HL-60 (cell line): ENCODE measurements at places on chromosomes 16 and 17.

GRCh38 chr17:6599364-6599763 lies 41.1 kb downstream of the KIAA0753 start:
- DNase-seq, result peak; percentile 10

- no peak for DNase-seq
Observed at GRCh38 chr17:72879877-72880276, 212.6 kb downstream of the SLC39A11 start.

- DNase-seq, result no peak
Observed at GRCh38 chr17:42459801-42460281, 1.2 kb downstream of the ATP6V0A1 start.

DNA sequence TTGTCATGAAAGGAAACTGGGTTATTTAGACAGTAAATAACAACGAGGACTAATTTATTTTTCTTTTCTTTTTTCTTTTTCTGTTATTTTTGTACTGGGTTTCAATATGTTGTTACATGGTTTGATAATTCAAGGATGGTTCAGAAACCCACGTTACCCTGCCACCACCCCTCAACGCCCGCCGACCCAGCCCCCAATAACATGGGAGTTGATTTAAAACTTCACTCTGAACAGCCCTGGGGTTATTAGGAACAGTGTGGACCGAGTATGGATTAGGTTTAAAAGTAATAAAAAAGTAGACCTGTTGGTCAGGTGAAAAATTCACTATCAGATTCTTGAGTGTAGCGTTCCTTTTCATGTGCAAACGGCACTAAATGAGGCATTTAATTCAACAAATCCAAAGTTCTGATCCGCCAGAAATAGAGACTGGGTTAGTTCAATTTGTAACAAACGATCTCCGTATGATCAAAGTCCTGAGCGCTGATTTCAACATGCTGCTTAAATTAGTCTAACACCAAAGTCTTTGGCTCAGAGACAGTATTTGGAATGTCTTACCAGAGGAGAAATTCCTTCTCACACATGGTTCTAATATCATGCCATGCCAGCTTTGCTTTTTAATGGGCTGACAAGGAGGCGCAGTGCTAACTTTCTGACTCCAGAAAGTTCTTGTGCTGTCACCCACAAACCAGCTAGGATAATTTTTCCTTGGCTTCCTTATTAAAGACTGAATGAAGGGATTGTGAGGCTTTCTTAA lies 173.1 kb upstream of the IRX3 start:
- no peak for DNase-seq

DNA sequence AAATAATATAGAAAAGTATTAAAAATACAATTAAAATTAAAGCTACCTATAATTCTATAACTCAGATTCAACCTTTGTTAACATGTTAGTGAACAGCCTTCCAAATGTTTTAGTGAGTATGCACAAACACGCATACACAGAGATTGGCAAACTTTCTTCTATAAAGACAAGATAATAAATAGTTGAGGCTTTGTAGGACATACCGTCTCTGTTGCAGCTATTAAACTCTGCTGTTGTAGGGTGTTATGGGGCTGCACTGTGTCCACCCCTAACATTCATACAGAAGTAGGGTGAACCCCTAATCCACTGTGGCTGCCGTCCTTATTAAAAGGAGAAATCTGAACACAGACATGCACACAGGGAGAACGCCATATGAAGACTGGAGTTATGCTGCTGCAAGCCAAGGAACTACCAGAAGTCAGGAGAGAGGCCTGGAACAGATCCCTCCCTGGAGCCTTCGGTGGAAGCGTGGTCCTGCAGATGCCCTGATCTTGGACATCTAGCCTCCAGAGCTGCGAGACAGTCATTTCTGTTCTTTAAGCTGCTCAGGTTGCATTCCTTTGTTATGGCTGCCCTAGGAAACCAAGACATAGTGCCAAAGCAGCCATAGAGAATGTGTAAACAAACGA lies 383.2 kb downstream of the GRIN2A start:
- DNase-seq, result no peak

GRCh38 chr16:85398050-85398451 lies 215.1 kb upstream of the GSE1 start:
- DNase-seq, result no peak

GRCh38 chr17:10337136-10337535 lies 35.7 kb downstream of the MYH13 start:
- no peak for DNase-seq

DNA sequence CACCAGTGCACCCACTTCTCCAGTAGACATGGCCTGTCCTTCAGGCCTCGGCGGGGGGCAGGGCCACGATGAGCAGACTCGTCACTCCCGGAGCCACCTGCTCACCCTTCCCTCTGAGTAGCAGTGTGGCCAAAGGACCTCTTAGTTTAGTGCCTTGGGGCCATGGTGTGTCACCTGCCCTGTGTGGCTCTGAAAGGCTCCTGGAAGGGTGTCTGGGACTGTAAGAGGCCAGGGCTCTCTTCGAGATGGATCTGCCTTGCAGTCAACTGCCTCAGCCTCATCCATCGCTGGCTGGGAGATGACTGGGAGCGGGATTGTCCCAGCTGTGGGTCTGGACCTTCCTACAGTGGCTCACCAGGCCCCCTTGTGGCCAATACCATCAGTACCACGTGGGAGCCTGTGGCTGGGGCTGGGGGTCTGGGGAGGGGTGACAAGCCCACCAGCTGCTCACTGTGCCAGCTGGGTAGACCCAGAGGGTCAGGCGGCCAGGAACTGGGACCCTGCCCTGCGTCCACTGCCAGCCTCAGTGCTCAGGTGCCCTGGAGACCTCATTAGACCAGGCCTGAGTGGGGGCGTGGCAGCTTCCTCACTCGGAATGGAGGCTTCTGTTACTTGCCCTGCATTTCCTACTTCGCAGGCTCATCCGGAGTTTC lies 133.4 kb downstream of the OR1D5 start:
- DNase-seq, result no peak

- no peak for DNase-seq
Observed at GRCh38 chr16:79932572-79932971, 332.0 kb upstream of the MAF start.

DNA sequence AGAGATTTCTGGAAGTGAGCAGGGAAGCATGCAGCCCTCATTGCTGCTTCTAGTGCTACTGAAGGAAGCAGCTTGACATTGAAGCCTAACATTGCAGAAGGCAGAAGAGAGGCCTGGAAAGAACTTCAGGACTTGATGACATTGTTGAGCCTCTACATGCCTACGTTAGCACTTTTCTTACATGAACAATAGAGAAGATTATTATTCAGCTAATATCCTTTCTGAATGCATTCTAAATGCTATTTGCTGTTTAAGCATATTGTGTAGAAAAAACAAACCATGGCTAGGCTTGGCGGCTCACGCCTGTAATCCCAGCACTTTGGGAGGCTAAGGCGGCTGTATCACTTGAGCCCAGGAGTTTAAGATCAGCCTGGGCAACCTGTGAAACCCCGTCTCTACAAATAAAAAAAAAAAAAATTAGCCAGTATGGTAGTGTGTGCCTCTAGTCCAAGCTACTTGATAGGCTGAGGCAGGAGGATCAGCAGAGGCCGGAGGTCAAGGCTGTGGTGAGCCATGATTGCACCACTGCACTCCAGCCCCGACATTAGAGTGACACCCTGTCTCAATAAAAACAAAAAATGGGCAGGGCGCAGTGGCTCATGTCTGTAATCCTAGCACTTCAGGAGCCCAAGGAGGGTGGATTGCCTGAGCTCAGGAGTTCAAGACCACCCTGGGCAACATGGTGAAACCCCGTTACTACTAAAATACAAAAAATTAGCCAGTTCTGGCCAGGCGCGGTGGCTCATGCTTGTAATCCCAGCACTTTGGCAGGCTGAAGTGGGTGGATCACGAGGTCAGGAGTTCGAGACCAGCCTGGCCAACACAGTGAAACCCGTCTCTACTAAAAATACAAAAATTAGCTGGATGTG lies 2.2 kb upstream of the AURKB start:
- DNase-seq, result no peak

- no peak for DNase-seq
Observed at GRCh38 chr17:82917699-82918345, 78.0 kb upstream of the ZNF750 start.

DNA sequence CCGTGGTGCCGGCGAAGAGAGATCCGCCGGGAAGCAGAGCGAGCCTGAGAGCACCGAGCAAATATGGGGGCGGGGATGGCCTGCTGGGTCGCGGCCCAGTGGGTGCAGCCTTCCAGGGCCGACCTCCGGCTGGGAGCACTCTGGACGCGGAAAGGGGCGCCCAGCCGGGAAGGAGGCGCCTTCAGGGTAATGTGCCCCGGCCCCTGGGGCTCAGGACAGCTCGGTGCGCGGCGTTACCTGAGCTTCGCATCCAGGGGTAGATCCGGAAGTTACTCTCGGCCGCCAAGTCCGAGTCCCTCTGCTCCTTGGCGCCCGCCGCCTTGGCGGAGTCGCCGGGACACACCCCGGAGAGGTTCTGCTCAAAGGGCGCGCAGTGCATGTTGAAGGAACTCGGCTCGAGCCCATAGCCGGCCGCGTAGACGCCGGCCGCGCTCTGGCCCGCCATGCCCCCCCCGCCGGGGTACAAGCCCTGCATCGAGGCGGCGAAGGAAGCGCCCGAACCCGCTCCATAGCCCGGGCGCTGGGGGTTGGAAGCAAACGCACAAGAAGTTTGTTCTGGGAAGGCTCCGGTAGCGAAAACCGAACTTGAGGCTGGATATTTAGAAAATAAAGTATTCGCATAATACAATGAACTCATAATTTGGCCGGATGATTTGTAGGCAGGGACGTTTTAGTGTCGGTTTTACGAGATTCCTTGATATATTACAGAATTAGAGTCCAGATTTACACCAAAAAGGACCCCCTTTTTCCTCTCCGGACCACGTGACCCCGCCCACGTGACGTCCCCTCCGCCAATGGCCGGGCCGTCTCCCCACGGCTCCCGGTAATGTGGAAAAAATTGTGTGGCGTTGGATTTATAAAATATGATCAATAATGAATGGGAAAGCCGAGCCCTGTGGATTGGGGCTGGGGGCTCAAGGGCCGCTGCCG lies at the start of gene HOXB7:
HOXB7 (minus strand) TSS at position 736 of the 930 bp plus-strand sequence; CDS start at position 637, 99 bp downstream.
- no peak for DNase-seq

GRCh38 chr17:82350182-82351030 lies 8.6 kb upstream of the TEX19 start:
- peak; percentile 50 for DNase-seq

DNA sequence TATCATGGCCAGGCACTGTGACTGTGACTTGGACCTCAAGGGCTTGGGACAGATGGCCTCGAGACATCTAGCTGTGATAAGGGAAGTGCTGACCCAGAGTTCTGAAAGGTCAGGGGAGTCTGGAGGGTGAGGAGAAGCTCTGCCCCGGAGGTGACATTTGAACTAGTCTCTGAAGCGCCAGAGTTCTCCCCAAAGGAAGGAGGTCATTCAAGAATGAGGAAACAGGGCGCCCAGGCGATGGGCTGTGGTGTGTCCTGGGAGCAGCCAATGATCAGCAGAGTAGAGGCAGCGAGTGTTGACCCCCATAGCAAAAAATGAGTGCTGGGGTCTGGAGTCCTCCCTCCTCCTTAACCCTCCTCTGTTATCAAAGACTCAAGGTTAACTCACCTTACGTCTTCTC lies 4.9 kb downstream of the STARD3 start:
- DNase-seq, result no peak

- no peak for DNase-seq
Observed at GRCh38 chr16:15033309-15033707, 22.6 kb downstream of the NTAN1 start.

GRCh38 chr16:87854053-87854906 lies 15.0 kb downstream of the SLC7A5 start:
- DNase-seq, result no peak

- no peak for DNase-seq
Observed at GRCh38 chr17:16924696-16925440, 47.0 kb downstream of the TNFRSF13B start.

DNA sequence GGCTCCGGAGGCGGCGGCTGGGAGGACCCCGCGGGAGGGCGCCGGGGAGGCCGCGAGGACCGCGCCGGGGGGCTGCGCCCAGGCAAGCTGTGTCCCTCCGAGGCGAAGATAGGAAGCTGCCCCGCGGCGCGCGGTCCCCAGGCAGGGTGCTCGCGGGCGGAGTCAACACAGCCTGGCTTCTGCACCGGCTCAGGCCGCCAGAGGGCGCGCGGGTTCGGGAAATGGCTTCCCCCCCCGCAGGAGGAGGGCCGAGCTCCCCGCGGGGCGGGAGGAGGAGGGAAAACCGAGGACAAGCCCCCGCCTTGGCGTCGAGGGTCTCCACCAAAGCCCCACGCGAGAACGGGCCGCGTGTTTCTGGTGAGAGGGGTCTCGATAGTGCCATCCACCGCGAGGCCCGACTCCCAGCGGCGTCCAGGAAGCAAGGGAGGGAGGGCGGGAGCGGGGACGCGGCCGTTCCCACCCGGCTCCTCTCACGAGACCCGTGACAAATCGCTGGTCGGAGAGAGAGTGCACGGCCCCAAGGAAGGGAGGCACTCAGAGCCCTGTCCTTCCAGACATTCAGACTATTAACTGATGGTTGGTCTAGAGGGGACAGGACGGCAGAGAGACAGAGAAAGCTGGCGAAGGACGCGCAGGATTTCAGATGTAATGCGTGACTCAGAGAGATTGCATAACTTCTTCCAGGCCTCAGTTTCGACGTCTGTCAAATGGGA lies 64.4 kb upstream of the DNAJA2 start:
- DNase-seq, result peak; percentile 54

DNA sequence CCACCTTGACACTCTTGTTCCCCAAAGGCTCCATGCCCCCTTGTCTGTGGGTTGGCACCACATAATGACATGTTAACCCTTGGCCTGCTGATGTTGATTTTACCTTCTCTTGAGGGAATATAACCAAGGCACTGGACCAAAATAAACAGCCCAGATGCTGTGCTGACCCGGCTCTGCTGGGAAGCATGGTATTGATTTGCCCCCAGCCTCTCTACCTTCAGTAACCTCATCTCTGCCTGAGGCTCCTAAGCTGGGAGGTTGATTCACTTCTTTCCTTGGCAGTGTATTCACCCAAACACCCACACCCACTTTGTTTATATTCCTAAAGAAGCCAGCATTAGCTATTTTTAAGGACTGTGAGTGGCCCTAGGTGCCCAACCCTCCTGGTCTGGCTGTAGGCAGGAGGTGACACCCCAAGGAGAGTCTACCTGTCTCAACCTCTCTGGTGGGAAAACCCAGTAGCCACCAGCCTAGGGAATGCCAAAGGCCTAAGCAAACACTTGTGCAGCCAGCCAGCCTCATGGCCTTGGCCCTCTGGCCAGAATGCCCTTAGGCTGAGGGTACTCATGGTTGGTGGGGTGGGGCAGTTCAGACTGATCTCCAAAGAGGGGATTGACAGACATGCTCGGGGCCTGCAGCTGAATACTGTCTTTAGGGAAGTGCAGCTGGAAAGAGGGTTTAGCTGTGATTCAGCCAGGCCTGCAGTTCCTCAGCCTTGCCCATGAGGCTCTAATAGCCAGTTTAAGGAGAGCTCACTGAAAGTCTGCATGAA lies 42.7 kb downstream of the GNAO1 start:
- DNase-seq, result no peak

GRCh38 chr16:23182206-23182678 lies 303 bp upstream of the SCNN1G start:
- DNase-seq, result peak; percentile 32

- DNase-seq, result no peak
Observed at GRCh38 chr16:77594057-77594456, 128.3 kb upstream of the NUDT7 start.

- DNase-seq, result no peak
Observed at GRCh38 chr16:11609474-11610120, 22.9 kb upstream of the LITAF start.
